ENCODE measurements at places on chromosomes 3 and 15.
A peak's percentile ranks its signal among the peaks of the same experiment; 100 is the strongest.

GRCh38 chr3:169379496-169380090, 283.9 kb downstream of the MECOM start:
- DNase-seq, result no peak

DNA sequence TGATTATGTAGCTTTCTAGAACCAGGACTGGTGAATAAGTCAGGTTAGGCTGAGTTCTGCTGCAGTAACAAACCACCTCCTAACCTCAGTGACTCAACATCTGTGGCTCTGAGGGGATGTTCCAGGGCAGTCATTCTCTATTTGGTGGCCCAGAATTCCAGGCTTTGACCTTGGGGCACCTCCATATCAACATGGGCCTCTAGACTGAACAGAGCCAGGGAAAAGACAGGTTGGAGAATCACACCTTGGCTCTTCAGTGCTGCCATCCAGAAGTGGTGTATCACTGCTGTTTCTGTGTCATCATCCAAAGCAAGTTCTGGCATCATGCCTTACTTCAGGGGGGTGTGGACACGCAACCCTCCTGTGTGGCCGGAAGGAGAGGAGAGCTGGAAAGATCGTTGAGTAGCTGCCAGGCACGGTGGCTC, 15.3 kb downstream of the ZBTB47 start:
- DNase-seq, result peak; percentile 75

- DNase-seq, result no peak
Measured at GRCh38 chr3:58581328-58582091, 4.3 kb upstream of the FAM107A start.

DNA sequence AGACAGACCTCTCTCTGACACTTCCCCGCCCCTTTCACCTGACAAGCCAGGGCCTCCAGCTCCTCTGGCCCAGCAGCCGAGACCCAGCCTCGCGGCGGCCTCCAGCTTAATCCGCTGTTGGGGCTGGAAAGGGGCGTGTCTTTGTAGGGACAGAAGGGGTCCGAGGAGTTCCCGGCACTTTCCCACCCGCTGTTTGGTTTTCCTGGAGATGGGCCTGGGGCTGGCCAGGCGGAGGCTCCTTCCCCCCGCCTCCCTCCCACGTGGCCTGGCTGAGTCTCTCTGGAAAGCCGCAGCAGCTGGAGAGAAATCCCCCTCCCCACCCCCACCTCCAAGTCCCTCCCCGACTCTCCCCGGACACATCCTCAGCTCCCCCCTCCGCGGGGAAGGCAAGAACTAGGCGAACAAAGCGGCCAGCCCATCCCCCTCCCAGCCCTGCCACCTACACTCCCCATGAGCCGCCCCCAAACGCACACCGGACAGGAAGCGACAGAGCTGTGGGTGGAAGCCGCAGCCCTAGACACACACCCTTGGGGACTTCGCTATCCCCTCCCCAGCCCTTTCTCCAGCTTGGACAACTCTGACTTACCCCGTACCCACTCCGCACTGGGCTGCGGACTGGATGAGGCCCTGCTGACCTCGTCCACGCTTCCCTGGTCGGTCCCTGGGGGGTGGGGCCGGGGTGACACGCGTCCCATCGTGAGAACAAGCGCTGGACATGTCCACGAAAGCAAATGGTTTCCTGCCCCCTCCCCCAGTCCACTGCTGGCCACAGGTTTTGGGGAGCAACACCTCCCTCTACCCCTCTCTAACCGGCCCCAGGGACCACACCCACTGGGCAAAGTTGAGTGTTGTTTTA, 1.2 kb downstream of the IGDCC4 start:
- DNase-seq, result peak; percentile 66

- DNase-seq, result peak; percentile 7
Measured at GRCh38 chr3:28467414-28467813, 118.8 kb upstream of the AZI2 start.

DNA sequence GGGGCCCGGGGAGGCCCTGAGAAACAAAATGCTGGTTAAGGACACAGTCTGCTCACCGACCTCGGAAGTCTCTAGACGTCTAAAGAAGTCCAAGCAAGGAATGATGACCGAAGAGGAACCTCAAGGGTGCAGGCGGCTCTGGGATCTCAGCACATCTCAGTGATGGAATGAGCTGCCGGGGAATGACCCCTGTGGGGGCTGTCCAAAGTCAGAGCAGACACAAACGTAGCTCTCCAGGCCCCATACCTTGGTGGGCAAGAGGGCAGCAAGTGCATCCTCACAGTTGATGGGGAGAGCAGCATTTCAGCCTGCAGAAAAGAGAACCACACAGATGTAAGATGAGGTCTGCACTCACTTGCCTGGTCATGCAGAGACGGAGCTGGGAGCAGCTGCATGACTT, 129.1 kb downstream of the IGF1R start:
- no peak for DNase-seq

DNA sequence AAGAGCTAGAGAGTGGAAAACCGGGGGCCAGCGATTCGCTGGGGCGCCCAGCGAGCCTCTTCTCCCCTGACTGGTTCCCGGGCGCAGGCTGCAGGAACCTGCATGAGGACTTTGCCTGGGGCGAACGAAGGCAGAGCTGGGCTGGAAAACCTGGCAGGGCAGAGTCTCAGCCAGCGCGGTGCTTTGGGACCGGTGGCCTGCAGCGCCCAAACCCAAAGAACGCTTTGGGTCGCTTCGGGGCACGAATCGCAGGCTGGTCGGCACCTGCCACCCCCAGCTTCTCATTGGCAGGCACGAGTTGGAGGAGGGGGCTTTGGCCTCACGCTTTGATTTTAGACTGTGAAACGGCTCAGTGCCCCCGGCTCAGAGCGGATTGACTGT, 3.0 kb downstream of the ONECUT1 start:
- DNase-seq, result no peak

DNA sequence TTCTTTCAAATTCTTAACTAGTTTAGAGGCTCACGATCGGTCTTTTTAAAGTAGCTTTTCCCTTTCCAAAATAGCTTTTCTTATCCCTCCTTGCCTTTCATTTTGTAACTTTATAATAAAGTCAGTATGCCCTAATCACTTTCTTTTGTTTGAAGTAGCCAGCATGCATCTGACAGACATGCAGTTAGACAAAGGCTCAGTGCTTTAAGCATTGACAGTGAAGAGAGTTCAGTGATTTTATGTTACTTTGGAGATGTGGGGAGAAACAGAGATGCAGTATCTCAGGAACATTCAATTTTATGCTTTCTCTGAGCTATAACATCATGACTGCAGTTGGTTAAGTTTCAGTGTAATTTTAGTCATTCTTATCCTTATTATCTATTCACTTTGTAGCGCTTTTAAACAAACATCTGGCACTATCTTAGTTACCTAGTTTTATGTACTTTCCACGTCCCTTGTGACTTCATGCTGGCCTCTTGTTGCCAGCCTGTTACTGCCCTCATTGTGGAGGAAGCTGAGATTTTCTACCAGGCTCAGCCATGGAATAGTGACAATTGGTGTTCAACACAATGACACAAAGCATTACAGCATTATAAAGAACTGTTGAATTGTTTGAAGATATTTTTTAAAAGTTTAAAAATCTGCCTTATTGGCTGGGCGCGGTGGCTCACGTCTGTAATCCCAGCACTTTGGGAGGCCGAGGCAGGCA, 90.3 kb downstream of the AKAP13 start:
- DNase-seq, result no peak

DNA sequence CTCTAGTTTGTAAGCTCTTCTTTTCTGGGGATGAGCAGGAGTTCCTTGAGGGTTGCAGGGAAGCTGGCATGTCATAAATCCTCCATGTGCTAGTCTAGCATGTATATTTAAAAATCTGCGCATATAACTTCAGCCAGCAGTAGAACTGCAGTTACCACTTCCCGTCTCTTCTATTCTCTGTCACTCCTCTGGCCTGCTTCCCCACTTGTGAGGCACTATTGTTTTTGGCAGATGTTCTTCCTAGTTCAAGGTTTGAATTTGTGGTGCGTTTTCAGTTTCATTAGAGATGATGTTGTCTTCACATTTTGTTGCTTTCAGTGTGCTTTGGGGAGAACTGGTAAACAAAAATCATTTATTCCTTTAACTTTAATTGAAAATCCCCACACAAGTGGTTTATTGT, 169.1 kb upstream of the ZPLD1 start:
- no peak for DNase-seq

DNA sequence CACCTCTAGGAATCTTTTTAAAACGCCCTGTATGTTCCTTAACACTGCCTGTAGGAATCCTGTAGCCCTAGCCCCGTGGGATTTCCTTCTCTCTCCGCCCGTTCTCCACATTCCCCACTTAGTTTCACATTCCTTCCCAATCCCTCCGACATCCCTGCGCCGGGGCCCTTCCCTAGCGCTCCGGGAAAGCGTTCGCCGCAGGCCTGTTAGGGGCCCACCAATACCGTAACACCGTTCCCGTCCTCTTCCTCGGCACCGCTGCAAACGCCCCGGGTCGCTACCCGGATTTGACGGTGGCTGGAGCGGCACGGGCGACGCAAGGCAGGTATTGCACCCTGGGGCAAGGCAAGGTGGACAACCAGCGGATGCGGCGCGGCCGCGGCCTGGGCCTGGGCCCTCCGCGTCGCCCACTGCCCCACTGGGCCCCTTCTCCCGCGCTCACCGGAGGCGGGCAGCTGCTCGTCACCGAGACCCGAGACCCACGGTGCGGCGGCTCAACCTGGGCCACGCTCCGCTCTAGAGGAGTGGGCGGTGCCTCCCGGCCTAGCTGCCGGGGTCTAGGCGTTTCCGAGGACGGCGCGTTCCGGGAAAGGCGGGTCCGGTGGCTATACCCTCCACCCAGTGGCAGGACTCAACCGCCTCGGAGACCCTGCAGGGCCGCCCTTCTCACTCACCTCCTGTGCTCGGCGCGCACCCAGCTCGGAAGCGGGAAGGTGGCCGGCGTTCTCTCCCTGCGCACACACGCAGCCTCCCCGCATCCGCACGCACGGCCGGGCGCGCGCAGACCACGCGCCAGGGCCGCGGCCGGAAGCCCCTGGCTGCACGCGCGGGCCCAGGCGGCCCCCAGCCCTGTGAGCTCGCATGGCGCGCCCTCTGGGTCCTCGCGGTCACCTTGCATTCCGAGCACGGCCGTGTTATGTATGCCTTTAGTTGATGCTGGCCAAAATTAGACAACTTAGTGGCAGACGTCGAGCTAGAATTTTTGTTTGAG, at the start of gene B3GALNT1:
B3GALNT1 (minus strand) TSS at position 789 of the 991 bp plus-strand sequence. CDS start 18,595 bp downstream, outside the sequence.
- peak; percentile 55 for DNase-seq

DNA sequence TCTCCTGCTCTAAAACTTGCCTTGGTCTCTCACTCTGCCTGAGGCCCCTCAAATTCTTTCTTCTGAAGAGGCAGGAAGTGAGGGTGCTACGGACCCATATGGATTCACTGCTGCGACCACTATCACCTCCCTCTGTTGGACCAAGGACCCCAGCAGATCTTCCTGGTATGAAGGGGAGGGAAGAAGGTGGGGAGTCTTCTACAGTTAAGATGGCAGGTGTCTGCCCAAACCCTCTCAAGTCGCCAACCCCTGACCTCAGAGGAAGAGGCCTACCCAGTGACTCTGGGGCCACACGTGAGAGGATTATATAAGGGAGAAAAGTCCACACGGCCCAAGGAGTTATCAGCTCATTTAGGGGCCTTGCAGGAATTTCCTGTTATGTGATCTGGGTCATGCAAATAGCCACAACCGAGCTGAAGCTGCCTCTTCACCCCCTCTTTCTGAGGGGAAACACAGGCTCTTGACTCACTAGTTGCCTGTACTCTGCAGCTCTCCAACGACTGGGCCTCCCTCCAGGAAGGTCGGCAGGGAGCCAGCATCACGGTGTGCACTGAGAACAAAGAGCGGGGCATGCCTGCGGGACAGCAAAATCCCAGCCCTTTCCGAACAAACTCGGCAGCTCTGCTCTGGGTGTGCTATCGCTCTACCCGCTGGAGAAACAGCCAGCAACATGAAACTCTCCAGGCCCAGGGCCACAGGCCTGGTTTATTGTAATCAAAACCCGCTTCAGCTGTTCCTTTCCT, 116.0 kb downstream of the XXYLT1 start:
- peak; percentile 92 for DNase-seq

DNA sequence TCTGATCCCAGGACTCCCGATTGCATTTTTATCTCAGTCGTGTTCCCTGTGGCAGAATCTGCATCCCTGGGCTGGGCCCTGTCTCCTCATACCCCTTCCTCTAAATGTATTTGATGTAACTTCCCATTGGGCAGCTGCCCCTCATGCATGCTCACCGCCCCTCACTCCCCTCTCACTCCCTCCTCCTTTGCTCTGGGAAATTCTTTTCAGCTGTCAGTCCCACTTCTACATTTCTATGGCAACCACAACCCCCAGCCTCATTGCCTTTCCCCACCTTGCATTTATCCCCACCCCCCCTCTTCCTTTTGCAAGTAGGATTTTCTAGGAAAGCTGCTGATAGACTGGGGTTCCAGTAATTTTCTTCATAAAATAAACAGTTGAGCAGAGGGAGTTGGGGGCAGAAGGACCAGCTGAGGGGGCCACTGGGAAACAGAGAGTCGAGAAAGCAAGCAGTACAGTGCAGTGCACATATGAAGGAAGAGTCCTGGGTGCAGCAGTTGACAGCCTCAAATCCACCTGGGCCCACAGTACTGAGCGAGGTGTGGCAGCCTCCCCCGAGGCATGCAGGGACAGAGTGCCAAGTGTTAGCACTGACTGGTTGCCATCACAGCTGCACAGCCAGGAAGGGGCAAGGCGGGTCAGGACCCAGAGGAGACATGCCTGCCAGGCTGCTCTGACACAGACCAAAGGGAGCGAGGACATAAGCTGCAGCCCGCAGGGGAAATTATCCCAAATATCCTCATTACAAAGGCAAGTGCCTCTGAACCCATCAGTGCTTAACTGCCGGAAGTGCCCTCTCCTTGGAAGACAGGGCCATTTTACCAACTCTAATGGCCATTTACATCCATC, 476.3 kb downstream of the EPHB1 start:
- no peak for DNase-seq

DNA sequence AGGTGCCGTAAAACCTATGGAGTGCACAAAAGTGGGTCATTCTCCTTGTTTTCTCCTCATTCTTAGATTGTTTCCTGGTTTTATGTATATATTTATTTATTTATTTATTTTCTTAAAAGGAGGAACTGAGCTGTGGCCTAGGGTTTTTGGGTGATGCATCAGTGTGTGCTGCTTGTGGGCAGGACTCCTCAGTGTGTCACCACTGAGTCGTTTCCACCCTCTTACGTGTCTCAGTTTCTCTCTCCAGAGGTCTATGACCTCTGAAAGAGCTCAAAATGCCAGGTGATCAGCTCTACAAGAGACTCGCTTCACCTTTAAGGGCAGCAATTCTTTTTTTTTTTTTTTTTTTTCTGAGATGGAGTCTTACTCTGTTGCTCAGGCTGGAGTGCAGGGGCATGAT, 72.9 kb downstream of the CD200 start:
- DNase-seq, result peak; percentile 38

DNA sequence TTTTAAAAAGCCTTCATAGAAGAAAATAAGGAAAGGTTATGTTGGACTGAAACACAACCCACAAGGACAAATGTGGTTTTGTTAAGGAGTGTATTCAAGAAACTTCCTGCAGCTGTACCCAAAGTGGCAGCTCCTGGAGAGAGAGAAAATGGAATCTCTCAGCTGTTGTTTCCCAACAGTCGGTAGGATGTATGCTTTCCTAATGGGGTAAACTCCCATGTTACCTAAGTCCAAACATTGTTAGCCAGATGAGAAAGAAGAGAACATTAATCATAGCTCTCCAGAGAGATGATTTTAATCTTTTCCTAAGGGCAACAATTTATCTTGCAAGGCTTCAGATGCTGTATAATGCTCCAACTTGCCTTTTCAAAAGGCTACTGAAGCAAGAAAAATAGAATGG, 22.6 kb upstream of the TEX9 start:
- DNase-seq, result peak; percentile 51

Data from fibroblast of mammary gland (primary cell).